ENCODE measurements at places on chromosomes 5 and 9.

- DNase-seq, result peak; percentile 41
Observed at GRCh38 chr9:93159601-93160471, 24.1 kb upstream of the WNK2 start.

DNA sequence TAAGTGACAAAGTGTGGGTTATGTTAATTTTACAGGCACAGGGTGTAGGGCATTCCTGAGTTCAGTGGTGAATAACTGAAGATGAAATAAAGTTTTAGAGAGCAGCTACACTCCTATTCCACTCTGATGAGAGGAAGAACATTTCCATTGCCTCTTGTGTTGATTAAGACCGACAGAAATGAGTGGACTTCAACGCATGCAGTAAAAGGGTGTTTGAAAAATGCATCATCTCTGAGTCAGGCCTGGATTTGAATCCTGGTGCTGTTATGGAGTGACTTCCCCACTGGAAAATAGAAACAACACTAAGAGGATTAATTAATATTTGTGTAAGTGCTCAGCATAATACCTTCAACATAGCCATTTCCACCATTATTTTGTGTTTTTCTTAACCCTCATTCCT, 86.3 kb downstream of the PRR16 start:
- no peak for DNase-seq

- DNase-seq, result no peak
Observed at GRCh38 chr5:16936150-16936988, at the start of gene MYO10. MYO10 (minus strand) TSS chr5:16936288; CDS start chr5:16935808, 480 bp downstream.

GRCh38 chr5:163172540-163173338, 264.7 kb upstream of the CCNG1 start:
- DNase-seq, result no peak

- no peak for DNase-seq
Observed at GRCh38 chr5:166293892-166294291, 1997.6 kb upstream of the WWC1 start.

GRCh38 chr5:181121675-181122561, 9.1 kb downstream of the OR2V1 start:
- DNase-seq, result no peak

DNA sequence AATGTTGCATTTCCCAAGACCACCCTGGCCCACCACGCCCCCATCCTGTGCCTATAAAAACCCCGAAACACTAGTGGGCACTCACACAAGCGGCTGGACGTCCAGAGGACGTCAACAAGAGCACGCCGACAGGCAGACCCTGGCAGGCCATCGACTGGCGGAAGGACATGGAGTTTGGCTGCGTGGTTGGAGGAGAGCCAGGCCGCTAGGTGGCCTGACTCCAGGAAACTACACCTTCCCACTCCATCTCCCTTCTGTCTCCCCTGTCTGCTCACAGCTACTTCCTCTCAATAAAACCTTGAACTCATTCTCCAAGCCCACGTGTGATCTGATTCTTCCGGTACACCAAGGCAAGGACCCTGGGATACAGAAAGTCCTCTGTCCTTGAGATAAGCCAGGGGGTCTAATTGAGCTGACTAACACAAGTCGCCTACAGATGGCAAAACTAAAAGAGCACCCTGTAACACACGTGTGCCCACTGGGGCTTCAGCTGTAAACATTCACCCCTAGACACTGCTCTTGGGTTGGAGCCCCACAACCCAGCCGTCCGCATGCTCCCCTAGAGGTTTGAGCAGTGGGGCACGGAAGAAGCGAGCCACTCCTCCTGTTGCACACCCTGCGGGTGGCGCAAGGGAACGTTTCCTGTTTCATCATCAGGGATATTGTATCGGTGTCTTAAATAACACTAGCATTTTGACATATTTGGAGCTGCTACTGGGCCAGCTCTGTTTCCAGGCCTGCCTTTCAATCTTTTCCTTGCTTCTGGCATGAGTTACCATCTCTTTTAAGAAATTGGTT, 54.5 kb upstream of the TAF11L2 start:
- no peak for DNase-seq

GRCh38 chr5:52903142-52903541, 86.0 kb upstream of the ITGA2 start:
- no peak for DNase-seq

DNA sequence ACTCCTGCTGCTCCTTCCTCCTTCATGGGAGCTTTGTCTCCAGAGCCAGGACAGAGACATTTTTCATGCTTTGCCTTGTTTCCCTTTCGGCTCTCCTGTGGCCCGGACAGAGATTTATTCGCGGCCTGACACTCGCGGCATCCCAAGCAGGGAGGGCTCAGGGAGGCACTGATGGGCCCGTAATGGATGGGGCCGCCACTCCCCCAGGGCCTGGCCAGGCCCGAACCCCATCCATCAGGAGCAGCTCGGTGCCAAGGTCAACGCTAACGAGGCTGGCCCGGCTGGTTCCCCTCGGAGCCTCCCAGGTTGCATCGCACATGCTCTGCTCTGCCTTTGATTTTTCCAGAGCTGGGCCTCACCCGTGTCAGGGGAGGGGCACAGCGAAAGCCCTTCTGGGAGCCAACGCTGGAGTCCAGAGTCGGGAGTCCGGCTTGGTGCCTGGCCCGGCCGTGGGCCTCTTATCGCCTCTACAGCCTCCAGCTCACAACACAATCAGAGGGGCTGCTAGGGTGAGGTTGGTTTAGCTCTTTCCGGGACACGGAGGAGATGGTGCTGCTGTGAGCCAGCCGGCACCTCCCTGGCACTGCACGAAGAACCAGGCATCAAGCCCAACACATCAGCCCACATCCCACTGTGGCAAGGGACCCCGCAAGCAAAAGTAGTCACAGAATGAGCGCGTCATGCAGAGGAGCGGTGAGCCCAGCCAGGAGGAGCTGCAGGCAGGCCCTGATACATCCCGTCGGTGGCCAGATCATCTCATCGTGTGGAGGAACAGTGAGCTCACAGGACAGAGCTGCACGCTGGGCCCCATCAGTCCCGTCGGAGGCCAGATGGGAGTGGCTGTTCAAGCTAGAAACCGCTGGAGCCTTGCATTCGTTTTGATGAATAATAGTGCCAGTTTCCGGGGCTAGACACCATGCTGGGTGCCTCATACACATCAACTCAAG, 72.2 kb upstream of the BARHL1 start:
- DNase-seq, result no peak

Measured in bone marrow (tissue), 2 donors.